ENCODE measurements at places on chromosomes 12 and 14. TPM values are rescaled to one million over a fixed set of nuclear protein-coding genes. Genes with fewer than 3 reads are reported as not detected.

The GLTP gene
- total RNA-seq = 36.9 TPM

The KLRC2 gene
- 6.3 TPM for total RNA-seq

The RTL1 gene
- not detected for total RNA-seq

The TGFB3 gene
- 2.3 TPM for total RNA-seq

The RILPL2 gene
- 24.3 TPM for total RNA-seq

The TXNRD1 gene
- 120 TPM for total RNA-seq

The TMEM121 gene
- total RNA-seq = 16.4 TPM

The ASCL1 gene
- not detected for total RNA-seq

The FBXO33 gene
- total RNA-seq = 21.2 TPM

The C12orf60 gene
- total RNA-seq = 3.2 TPM

The KRT78 gene
- total RNA-seq = not detected

The ITGB7 gene
- total RNA-seq = 248 TPM

The FOXM1 gene
- total RNA-seq = 79.1 TPM

The SERPINA5 gene
- not detected for total RNA-seq

The GALNT16 gene
- total RNA-seq = 0.19 TPM

The SCAF11 gene
- total RNA-seq = 114 TPM

The TMCC3 gene
- 0.08 TPM for total RNA-seq

The PHETA1 gene
- 2.6 TPM for total RNA-seq

The ACVR1B gene
- 10.8 TPM for total RNA-seq

The RBM25 gene
- 95.0 TPM for total RNA-seq

The RGS6 gene
- 0.38 TPM for total RNA-seq

The AMHR2 gene
- total RNA-seq = not detected

The GRIP1 gene
- total RNA-seq = 3.5 TPM

The TMTC1 gene
- not detected for total RNA-seq

The SSPN gene
- not detected for total RNA-seq

The ATF7IP gene
- total RNA-seq = 68.0 TPM

The AMN1 gene
- total RNA-seq = 2.4 TPM

The PRH2 gene
- not detected for total RNA-seq

The PMEL gene
- 0.50 TPM for total RNA-seq

The KSR2 gene
- 0.02 TPM for total RNA-seq

Measured in activated CD8-positive, alpha-beta memory T cell treated with anti-CD3 and anti-CD28 coated beads for 36 hours (primary cell).